ENCODE measurements at places on chromosomes 3 and 15. TPM values are rescaled to one million over a fixed set of nuclear protein-coding genes. Genes with fewer than 3 reads are reported as not detected.
A peak's percentile ranks its signal among the peaks of the same experiment; 100 is the strongest.

ATP13A5 gene
- not detected for total RNA-seq

- no peaks in the 10 kb centered on the region for H3K4me1 ChIP-seq
- DNase-seq, result no peak
- H3K27me3 ChIP-seq, result peaks cover 2% of the 10 kb centered on the region
- H3K4me3 ChIP-seq, result no peak overlapping the region
These were observed 6.0 kb upstream of the PIGZ start for GRCh38 chr3:196974661-196975060.

DNA sequence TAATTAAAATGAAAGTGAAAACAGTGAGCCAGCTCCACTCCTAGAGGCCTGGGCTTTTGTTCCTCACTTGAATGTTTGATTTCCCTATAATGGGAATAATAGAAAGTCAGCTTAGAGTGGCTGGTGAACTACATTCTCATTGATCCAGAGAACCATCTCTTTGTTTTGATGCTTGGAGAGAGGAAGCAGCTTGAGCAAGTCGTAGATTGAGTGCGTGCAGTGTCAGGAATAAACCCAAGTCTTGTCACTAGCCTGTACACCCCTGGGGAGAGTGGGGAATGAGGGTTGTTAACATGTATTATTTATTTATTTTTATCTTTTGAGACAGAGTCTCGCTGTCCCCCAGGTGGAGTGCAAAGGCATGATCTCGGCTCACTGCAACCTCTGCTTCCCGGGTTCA lies 885 bp upstream of the LSG1 start:
- H3K4me1 ChIP-seq, result peaks cover 13% of the 10 kb centered on the region
- DNase-seq, result no peak
- H3K36me3 ChIP-seq, result peaks cover 4% of the 10 kb centered on the region
- no peaks in the 10 kb centered on the region for H3K27me3 ChIP-seq

EIF4E3 gene
- 4.9 TPM for total RNA-seq

- no peaks in the 10 kb centered on the region for H3K4me1 ChIP-seq
- H3K27me3 ChIP-seq, result no peaks in the 10 kb centered on the region
- H3K36me3 ChIP-seq, result peaks cover 25% of the 10 kb centered on the region
- no peak overlapping the region for H3K27ac ChIP-seq
- no peak for DNase-seq
These were observed 45.5 kb downstream of the TMEM39A start for GRCh38 chr3:119417771-119418512.

TGM4 gene
- total RNA-seq, result 0.24 TPM

- no peaks in the 10 kb centered on the region for H3K36me3 ChIP-seq
- no peaks in the 10 kb centered on the region for H3K27me3 ChIP-seq
These were observed 207.7 kb downstream of the NAALADL2 start for GRCh38 chr3:175066617-175067415.

DNA sequence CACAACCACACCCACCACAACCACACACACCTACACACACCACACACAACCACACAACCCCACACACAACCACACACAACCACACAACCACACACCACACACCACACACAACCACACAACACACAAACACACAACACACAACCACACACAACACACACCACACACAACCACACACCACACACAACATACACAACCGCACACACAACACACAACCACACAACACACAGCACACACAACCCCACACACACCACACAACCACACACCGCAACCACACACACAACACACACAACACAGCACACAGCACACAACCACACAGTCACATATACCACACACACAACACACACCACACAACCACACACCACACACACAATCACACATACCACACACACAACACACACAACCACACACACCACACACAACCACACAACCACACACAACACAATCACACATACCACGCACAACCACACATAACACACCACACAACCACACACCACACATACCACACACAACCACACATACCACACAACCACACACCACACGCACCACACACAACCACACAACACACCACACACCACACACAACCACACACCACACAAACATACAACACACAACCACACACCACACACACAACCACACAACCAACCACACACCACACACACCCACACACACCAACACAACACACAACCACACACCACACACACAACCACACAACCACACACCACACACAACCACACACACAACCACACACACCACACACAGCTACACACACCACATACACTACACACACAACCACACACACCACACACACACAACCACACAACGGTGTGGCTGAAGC lies 23.7 kb downstream of the CPN2 start:
- peaks cover 6% of the 10 kb centered on the region for H3K27me3 ChIP-seq
- no peak overlapping the region for H3K27ac ChIP-seq
- no peaks in the 10 kb centered on the region for H3K36me3 ChIP-seq
- H3K4me1 ChIP-seq, result no peaks in the 10 kb centered on the region
- no peak for DNase-seq
- H3K4me3 ChIP-seq, result no peak overlapping the region

RNF123 gene
- total RNA-seq, result 51.0 TPM

GRCh38 chr3:176870451-176870850 lies 326.8 kb downstream of the TBL1XR1 start:
- H3K36me3 ChIP-seq, result no peaks in the 10 kb centered on the region
- no peak overlapping the region for H3K27ac ChIP-seq
- no peak overlapping the region for H3K4me3 ChIP-seq
- no peaks in the 10 kb centered on the region for H3K4me1 ChIP-seq
- no peak for DNase-seq
- no peaks in the 10 kb centered on the region for H3K27me3 ChIP-seq

GRCh38 chr15:44081026-44082013 lies 113.8 kb downstream of the FRMD5 start:
- no peaks in the 10 kb centered on the region for H3K36me3 ChIP-seq
- no peaks in the 10 kb centered on the region for H3K27me3 ChIP-seq
- peak overlapping the region; percentile 80 for H3K27ac ChIP-seq
- H3K4me1 ChIP-seq, result peaks cover 48% of the 10 kb centered on the region

DNA sequence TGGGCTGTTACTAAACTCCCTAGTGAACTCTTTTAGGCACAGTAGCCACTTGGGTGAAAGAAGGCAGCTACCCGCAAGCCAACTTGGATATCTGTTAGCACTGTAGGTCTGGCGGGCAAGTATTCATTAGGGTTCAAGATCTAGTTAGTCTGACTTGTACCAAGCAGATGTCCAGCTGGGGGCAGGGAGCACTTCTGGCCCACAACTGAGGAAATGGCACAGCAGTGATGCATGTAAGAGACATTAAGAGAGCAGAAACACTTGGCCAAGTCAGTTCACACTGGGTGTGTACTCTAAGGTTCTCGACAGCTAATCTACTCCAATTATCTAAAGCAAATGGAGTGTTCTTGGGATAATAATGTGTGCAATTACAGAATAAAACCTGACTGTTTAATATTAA lies 131.7 kb downstream of the CTNNB1 start:
- H3K4me1 ChIP-seq, result no peaks in the 10 kb centered on the region
- no peaks in the 10 kb centered on the region for H3K27me3 ChIP-seq
- H3K36me3 ChIP-seq, result no peaks in the 10 kb centered on the region
- no peak overlapping the region for H3K27ac ChIP-seq
- no peak for DNase-seq
- no peak overlapping the region for H3K4me3 ChIP-seq

CSPG5 gene
- 0.65 TPM for total RNA-seq

ANKUB1 gene
- not detected for total RNA-seq

- no peak for DNase-seq
- no peaks in the 10 kb centered on the region for H3K36me3 ChIP-seq
- H3K27ac ChIP-seq, result no peak overlapping the region
- H3K27me3 ChIP-seq, result no peaks in the 10 kb centered on the region
These were observed 112.7 kb downstream of the SYNPR start for GRCh38 chr3:63390710-63391230.

DNA sequence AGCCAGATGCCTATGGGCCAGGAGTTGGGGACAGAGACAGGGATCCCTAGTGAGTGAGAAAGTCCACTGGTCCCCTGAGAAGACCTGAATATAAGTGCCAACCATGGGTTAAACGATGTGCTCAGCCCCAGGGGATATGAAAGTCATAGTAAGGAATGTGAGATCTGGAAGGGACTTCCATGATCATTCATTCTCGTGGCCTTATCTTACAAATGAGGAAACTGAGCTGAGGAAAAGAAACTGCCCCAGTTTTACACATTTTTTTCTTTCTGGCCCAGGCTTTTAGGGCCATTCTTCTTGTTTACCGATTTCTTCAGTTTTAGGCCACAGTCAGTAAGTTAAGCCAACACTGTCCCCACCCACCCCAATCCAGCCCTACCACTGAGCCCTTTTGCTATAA lies 11.1 kb downstream of the CD80 start:
- H3K27me3 ChIP-seq, result no peaks in the 10 kb centered on the region
- H3K27ac ChIP-seq, result no peak overlapping the region
- H3K4me3 ChIP-seq, result no peak overlapping the region
- H3K36me3 ChIP-seq, result no peaks in the 10 kb centered on the region
- DNase-seq, result no peak

RSRC1 gene
- total RNA-seq, result 24.8 TPM

- no peak overlapping the region for H3K4me3 ChIP-seq
- H3K36me3 ChIP-seq, result no peaks in the 10 kb centered on the region
- peaks cover 15% of the 10 kb centered on the region for H3K4me1 ChIP-seq
- peak; percentile 44 for DNase-seq
These were observed 91.0 kb downstream of the CPN2 start for GRCh38 chr3:194259982-194260766.

NLGN1 gene
- total RNA-seq, result 16.3 TPM
